RKO (cell line): ENCODE measurements at places on chromosomes 5 and 9.

DNA sequence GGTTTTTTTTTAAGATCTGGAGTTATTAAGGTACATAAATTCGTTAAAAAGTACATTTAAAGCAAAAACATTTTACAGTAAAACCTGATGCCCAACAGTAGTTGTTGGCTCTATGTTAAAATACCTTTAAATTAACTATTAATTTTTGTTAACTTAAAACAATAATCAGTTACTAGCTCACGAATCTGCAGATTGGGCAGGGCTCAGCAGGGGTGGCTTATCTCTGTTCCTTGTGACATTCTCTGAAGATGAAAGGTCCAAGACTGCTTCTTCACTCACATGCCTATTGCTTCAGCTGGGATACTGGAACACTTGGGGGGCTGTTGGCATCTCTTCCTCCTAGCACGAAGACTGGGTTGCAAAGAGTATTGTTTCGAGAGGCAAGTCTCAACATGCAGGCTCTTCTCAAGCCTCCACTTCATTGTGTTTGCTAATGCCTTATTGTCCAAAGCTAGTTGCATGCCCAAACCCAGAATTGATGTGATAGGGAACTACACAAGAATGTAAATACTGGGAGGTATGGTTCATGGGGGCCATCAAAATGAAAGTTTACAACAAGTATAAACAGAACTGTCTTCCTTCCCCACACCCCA is 46.6 kb downstream of the MAP3K1 start:
- DNase-seq = no peak

- no peak for DNase-seq
Observed at GRCh38 chr9:33178972-33179697, 12.0 kb upstream of the B4GALT1 start.

DNA sequence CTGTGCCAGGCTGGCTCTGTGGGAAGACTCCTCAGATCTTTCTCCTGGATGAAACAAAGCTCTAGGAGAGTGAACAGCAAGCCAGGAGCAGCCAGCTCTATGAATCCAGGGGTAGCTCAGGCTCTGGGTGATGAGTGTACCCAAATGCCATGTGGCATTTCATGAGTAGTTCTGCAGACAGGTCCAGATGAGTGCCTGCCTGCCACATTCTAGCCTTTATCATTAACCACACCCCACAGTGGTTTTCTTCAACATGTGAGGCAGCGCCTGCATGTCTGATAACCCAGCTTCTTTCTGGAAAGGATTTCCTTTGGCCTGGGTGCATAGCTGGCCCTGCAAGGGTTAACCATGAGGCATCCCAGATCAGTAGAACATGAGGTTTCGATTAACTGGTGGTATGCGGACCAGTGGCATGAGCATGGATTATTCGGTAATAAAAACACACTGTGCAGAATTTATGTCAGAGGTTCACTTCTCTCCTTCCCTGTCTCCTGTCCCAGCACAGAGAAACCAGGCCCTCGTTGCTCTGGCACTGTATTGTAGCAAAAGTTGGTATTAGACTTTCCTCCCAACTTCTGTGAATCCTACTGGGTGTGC is 381.9 kb upstream of the ZNF462 start:
- DNase-seq = no peak

GRCh38 chr9:131951905-131952304 is 127.8 kb downstream of the MED27 start:
- no peak for DNase-seq

DNA sequence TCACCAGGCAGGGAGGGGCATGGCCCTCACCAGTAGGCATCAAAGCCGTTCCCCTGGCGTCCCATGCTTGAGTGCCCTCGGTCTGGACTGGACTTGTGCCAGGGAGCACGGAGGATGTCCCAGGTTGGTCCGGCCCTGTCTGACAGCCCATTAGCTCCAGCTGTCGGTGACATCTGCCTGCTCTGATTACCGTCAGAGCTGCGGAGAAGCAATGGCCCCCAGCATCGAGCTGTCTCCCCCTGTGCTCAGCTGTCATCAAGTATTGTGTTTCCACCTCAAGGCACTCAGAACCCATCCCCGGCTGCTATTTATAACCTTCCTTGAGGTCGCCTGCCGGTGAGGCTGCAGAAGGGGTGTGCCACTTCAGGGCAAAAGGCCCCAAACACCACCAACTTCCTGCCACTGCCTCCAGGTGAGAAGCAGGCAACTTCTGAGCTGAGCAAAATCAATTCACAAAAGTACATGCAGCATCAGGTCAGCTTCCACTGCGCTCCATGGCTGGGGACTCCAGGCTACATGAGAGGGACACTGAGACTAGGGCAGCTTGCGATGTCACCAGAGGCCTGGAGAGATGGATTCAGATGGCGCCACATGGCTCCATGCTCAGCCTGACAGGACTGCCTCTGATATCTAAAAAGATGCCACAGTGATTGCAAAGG is 142.7 kb downstream of the C5orf15 start:
- DNase-seq = no peak

GRCh38 chr5:165620394-165620793 is 2115.0 kb downstream of the MAT2B start:
- no peak for DNase-seq
